ENCODE measurements at places on chromosomes 5 and 9. TPM values are rescaled to one million over a fixed set of nuclear protein-coding genes. Genes with fewer than 3 reads are reported as not detected.

DOCK2 gene
- 2.2 TPM for total RNA-seq

HRCT1 gene
- 0.58 TPM for total RNA-seq

FAM153A gene
- 0.41 TPM for total RNA-seq

MACIR gene
- total RNA-seq, result 8.4 TPM

TAF1L gene
- not detected for total RNA-seq

GLRA1 gene
- not detected for total RNA-seq

CCDC171 gene
- total RNA-seq, result 3.3 TPM

ARL14EPL gene
- total RNA-seq, result not detected

SHISAL2B gene
- total RNA-seq, result not detected

SURF1 gene
- total RNA-seq, result 39.2 TPM

LRRC70 gene
- total RNA-seq, result not detected
